Right atrium auricular region (tissue), 2 donors: ENCODE measurements at places on chromosomes 13 and 19.

DNA sequence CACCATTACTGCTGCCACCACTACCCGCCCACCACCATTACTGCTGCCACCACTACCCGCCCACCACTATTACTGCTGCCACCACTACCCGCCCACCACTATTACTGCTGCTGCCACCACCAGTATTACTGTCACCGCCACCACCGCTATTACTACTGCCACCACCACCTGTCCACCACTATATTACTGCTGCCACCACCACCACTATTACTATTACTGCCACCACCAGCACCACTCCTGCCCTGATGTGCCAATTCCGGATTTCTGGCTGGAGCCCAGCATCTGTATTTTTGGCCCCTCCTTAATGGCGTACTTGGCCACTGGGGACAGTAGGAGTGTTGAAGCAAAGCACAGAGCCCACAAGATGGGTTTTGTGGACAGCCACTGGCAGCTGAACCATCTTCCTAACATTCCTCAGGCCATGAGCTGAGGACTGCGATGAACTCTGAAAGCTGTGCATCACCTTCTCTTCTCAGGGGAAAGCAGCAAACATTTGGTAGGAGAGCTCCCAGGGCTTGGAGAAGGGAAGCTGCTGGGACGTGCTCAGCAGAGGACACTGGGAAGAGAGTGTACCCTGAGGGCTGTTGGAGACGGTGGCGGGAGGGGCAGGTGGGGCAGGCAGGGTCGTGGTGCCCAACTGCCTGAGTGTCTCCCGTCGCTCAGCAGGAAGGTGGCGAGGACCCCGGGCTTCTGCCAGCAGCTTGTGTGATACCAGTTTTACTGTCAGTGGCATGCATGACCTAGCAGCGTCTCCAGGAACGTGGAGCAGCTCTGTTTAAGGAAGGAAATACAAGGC is 23.0 kb downstream of the CUL4A start:
- no peak for DNase-seq

GRCh38 chr13:49346460-49346859 is 97.4 kb downstream of the CAB39L start:
- no peak for DNase-seq

DNA sequence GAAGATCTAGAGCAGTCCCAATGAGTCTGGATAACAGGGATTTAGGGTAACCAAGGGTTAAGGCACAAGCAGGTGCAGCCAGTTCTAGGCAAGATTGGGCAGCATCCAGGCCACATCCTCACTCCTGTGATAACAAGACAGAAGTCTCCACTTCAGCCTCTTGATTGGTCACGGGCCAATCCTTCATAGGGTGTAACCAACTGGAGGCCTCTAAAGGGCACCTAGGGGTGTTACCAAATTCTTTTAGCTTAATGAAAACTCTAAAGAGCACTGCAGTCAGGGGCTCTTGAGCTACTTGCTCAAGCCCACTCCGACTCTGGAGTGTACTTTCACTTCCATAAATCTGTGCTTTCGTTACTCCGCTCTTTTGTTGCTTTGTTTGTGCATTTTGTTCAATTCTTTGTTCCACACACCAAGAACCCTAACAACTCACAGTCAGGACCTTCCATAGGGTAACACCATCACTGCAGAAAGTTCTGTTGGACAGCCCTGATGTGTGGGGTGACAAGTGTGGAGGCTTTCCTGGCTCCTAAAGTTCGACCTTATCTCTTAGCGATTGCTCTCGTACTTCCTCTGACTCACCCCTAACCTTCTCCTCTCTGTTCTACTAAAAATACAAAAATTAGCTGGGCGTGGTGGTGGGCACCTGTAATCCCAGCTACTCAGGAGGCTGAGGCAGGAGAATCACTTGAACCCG is 36.1 kb downstream of the ZSWIM9 start:
- peak; percentile 53 for DNase-seq

- no peak for DNase-seq
These were observed 86.1 kb downstream of the TBC1D4 start for GRCh38 chr13:75395901-75396300.

GRCh38 chr19:16203256-16204004 is 5.7 kb downstream of the AP1M1 start:
- no peak for DNase-seq

- DNase-seq = no peak
These were observed 571.7 kb downstream of the KCTD12 start for GRCh38 chr13:76314495-76314894.

GRCh38 chr19:4500841-4501591 is 17.3 kb downstream of the PLIN4 start:
- DNase-seq = no peak

DNA sequence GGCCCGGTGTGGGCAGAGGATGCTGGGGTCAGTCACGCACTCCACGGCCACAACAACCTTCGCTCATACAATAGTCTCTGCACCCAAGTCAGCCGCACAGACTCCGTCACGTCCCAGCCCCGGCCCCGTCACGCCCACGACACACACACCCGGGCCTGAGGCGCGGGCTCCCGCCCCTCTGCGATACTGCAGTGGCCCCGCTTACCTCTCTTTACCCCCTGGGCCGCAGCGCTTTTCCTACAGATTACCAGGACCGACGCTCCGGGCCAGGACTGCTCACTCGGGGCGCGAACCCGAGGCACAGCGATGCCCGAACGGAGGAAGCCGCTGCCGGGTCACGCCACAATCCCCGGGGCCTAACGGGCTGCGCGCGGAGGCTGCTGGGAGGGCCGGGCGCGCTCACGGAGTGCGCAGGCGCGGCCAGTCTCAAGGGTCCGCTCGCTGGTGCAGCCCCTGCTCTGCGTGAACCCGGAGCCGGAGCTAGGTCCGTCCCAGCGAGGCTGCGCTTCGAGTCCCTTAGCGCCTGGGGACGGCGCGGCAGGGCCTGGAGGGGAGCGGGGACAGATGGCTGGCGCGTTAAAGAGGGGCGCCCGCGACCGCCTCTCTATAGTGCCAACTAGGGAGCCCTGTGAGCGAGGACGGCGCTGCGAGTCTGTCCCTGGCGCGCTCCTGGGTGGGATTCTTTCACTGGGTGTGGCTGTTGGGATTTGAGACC is at the start of gene ZFP82:
TSS of gene ZFP82 (minus strand) at position 358 of the 715 bp plus-strand sequence. CDS start 8,855 bp downstream, outside the sequence.
- DNase-seq = peak; percentile 72

DNA sequence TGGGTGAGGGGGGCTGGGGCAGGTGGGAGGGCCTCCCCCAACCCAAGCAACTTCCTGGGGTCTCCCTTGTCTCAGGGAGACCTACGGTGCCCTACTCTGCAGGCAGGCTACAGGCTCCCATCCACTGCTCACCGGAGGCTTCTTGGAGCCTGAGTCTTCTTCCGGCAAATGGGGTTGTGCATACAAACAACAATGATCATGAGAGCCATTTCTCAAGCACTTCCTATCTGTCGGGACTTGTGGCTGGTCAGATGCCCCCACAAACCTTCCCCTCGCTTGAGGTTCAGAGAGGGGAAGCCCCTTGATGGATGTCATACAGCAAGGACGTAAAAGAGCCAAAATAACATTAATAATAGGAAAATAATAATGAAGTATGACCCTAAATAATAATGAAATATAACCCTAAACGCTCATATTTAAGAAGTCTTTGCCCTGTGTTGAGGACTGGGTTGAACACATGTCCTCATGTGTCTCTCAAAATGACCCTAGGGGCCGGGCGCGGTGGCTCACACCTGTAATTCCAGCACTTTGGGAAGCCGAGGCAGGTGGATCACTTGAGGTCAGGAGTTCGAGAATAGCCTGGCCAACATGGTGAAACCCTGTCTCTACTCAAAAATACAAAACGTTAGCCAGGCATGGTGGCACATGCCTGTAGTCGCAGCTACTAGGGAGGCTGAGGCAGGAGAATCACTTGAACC is 727 bp downstream of the CD37 start:
- DNase-seq = no peak

DNA sequence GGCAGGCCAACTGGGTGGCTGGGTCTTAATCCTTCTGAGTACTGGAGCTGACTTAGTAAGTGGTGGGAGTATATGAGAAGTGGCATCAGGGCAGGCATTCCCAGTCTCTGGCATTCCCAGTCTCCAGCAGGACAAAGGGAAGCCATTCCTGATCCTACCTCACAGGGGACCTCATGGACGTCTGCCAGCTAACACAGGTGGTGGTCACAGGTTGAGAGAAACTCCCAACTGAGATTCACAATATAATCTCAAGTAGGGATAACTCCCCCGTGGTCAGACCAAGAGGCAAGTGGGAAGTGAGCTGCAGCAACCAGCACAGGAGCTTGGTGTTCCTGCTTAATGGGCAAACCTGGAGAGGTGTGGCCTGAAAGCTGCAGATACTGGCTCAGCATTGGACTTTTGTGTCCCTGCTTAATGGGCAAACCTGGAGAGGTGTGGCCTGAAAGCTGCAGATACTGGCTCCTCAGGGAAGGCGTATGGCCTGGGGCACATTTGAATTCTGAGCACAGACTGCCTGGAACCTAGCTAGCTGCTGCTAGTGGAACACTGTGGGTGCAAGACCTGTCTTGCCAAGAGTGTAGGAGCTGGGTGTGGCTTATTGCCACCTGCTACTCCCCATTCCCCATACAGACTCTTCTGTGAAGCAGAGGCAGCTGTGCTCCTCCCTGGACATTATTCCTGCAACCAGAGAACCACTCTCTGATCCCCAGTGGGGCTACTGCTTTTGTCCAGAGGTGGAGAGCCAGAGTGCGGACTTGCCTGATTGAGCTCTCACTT is 25.9 kb upstream of the OR10H2 start:
- no peak for DNase-seq

DNA sequence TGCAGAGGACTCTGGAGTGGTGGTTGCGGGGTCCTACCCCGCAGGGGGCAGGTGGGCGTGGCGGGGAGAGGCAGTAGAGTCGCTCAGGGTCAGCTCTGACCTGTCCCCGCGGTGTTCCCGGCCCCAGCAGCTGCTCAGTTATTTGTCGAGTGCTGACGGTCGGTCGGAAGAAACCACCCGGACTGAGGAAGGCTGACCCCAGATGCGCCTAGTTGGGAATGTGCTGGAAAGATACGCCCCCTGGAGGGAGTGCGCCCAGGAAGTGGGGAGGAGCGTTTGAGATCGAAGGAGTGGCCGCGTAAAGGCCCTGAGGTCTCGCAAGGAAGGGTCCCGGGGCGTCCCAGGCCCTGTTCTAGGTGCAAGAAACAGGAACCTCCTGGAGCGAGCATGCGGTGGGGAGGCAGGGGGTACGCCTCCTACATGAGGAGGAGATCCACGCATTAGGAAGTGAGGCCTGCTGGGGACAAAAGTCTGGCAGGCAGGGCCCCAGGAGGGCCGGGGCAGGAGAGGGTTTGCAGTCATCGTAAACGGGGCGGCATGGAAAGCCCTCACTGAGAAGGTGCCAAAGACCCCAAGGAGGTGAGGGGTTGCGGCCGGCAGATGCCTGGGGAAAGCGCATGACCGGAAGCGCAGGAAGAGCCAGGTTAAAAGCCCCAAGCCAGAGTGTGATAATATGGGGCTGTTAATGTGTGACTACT is 9.2 kb downstream of the CCDC8 start:
- peak; percentile 72 for DNase-seq

- DNase-seq = no peak
These were observed 70.5 kb upstream of the CSNK1A1L start for GRCh38 chr13:37175996-37176395.

GRCh38 chr13:51585696-51586095 is 1.4 kb downstream of the WDFY2 start:
- no peak for DNase-seq

GRCh38 chr19:30227012-30227621 is 145.1 kb upstream of the ZNF536 start:
- no peak for DNase-seq

GRCh38 chr19:48348045-48348444 is 15.7 kb downstream of the TMEM143 start:
- DNase-seq = no peak

DNA sequence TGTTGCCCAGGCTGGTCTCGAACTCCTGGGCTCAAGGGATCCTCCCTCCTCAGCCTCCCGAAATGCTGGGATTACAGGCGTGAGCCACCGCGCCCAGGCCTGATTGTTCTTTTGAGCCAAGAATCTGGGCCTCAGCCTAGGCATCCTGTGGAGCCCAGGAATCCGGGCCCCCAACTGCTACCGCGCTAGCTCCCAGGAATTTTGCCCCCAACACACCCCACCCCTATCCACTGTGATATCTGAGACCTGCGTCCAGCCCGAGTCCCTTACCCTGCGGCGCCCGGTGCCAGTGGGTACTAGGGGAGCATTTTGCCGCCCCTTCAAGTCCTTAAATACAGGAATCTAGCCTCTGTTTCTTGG is 838 bp upstream of the MYADM start:
- DNase-seq = no peak

DNA sequence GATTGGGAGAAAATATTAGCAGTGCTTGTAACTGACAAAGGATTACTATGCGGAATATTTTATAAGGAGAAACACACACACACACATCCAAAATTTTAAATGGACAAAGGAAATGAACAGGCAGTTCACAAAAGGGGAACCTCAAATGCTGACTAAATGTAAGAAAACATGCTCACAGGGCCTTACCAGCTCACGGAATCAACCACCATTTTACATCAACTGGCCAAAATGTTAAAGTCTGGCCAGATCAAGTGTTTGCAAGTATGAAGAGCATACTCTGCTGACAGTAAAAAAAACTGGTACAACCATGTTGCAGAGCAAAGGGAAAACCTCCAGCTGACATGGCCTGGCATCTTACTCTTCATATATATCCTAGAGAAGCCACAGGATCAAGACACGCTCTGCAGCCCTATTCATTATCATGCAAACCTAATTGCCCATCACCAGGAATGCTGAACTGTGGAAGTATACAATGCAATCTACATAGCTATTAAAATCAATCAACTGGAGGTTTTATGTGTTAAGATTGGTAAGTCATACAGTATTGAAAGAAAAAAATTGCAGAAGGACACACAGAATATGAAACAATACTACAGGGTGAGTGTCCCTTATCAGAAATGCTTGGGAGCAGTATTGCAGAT is 124.4 kb downstream of the RNF17 start:
- no peak for DNase-seq

GRCh38 chr13:39998166-39998565 is 342.7 kb downstream of the COG6 start:
- no peak for DNase-seq
